ENCODE measurements at places on chromosomes 2 and 18.

DNA sequence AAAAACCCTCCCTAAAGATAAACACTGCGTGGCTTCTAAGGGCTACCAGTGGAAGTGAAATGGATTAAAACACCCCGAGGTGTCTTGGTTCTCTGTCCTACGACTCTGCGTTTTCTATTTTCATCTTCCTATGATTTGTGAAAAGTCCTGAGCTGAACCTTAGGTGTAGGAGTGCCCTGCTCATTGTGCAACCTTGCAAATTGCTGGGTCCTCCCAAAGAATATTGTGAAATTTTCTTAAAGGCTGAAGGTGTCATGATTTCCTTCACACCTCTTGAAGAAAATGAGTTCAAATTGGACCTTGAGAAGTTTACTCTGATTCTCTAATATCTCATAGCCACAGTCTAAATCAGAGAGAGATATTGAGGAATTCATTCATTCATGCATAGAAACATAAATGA, 1.8 kb upstream of the SLC19A3 start:
- DNase-seq, result no peak

DNA sequence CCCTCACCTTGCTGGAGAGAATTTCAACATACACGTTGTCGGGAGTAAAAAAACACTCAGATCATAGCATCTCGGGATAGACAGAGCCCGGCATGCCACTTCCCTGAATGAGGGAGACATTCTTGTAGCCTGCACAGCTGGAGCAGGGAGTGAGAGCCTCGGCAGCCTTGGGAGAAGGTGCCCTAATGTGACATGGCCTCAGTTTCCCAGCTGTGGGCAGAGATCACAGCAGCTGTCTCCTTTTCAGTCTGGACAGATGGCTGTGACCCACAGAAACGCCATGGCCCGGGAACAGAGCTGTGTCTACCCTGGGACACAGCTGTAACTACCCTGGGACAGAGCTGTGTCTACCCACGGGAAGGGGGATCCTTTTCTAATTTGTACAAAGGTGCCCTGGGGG, 55.9 kb downstream of the HS1BP3 start:
- DNase-seq, result no peak

GRCh38 chr2:186164325-186164724, 321.7 kb upstream of the ZC3H15 start:
- no peak for DNase-seq

- no peak for DNase-seq
Observed at GRCh38 chr2:186868344-186868743, 19.4 kb upstream of the ZSWIM2 start.

DNA sequence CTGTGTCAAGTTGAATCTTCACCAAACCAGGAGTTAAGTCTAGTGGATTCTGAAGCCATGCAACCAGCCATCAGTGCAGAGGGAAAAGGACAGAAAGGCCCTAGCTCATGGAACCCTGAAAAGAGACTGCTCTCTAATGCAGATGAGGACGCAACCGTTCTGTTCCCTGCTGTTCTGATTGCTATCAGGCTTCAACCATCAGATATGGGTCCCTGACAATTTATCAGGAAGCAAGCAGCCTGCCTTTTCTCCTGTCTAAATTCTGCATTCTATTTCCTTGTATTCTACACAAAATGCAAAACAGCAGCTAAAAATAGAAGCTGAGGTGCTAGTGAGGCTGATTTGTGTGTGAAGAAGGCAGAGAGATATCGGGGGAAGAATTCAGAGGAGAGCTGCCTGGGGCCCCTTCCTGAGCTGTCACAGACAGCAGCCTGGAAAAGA, 68.4 kb upstream of the RTN4 start:
- no peak for DNase-seq

GRCh38 chr2:200502196-200502595, 7.7 kb downstream of the KCTD18 start:
- no peak for DNase-seq

DNA sequence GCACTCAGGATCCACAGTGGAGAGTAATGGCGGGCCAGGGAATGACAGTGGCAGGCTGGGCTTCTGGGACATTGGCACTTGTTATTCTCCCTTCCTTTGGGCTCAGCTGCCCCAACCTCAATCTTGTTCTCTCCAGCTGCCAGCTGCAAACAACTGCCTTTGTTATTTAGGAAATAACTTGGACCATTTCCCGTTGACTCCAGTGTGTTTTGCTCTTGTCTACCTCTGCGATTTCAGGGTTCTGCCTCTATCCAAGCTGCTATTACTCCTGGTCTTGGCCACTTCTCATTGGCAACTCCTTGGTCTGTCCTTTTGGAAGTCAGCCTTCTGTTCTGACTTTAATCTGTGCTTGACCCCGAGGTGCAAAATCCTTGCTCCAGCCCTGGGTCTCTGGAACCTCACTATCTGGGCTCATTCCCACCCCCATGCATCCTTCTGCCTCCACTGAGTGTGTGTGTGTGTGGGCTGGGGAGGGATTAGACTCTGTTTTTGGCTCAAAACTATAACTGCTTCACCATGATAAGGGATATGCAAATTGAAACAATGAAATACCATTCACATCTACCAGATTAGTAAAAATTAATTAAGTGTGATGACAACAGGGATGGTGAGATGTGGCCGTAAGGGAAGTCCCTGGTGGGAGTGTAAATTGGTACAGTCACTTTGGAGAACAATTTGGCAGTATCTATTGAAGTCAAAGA, 134.1 kb upstream of the CXCR4 start:
- no peak for DNase-seq

DNA sequence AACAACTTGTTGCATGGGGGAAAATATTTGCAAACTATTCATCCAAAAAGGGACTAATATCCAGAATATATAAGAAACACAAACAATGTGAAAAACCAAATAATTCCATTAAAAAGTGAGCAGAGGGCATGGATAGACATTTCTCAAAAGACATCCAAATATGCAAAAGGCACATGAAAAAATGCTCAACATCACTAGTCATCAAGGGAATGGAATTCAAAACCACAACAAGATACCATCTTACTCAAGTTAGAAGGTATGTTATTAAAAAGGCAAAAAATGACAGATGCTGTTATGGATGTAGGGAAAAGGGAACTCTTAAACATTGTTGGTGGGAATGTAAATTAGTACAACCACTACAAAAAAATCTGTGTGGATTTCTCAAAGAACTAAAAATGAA, 396.5 kb downstream of the CCDC85A start:
- no peak for DNase-seq

DNA sequence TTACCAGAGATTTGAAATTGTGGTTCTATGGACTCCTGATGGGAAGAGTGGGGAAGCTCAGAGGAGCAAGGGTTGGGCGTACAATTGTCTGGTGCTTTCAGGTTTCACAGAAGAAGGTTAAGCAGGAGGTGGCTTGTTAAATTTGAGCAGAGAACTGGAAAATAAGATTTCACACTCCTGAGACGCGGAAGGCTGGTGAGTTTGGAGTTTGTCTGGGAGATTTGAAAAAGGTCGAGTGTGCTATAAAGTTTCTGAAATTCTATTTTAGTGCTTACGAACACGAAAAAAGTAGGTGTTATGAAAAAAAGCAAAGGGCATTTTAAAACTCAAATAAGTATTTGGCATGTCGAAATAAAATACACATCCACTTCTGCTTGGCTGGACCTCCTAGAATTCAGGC, 170.1 kb downstream of the MEIS1 start:
- no peak for DNase-seq

DNA sequence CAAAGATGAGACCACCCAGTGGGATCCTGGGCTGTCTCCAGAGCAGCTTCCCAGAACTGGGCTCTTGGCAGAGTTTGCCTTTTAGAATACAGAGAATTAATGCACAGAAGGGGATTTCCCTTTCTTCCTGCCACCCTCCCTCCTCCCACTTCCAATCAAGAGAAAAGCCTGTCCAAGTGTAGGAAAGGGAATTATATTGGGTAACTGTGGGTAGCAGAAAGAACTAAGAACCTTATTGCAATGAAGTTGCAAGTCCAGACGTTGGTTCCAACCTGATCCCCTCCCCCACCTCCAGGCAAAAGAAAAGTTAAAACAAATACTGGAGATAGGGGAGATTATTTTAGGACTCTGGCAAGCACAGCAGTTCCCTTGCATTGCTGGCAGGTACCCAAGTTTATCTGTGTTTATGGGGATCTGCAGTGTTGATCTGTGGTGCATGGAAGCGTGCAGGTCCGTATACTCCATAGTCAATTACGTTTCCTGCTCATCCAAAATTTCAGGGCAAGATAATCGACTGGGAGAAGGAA, 114.3 kb downstream of the PRKCE start:
- DNase-seq, result no peak

DNA sequence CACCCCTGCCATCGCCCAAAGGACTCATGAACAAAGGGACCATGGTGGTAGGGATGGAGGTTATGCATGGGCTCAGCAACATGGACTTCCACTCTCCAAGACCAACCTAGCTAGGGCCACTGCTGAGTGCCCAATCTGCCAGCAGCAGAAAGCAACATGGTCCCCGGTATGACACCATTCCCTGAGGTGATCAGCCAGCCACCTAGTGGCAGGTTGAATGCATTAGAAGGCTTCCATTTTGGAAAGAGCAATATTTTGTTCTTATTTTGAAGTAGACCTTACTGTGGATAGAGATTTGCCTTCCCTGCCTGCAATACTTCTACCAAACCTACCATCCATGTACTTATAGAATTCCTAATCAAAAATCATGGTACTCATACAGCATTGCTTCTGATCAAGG, 99.8 kb downstream of the METTL4 start:
- DNase-seq, result no peak

DNA sequence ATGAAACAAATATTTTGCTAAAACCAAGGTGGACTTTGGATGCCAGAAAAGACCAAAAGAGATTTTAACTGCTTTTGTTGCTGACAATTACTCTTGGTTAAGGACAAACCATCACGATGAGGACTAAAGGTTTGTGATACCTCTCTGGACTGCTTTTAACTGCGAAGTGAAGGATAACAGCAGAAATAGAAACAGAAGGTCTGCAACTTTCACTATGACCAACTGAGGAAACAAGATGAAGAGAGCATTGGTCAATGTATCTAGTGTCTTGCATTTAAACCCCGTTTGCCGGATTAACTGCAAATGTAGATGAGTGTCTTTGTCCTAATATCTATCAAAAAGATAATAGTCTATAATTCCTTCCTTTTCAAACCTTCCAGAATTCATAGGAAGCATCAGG, 541.7 kb downstream of the ERBB4 start:
- DNase-seq, result no peak

DNA sequence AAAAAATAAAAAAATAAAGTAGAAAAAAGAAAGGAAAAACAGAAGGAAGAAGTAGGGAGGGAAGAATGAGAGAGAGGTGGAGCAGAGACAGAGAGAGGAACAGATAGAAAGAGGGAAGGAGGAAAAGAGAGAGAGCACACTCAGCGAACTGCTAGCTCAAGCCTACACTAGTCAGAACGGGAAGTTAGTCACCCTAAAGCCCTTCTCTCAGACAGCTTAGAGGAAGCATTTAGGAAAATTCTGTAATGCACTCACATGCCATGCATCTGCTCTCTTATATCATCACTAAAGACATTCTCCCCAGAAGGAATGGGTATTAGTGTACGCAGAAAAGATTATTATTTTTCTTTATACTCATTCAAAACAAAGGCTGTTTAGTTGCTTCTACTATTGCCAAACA, 68.1 kb upstream of the SULT1C3 start:
- DNase-seq, result no peak

DNA sequence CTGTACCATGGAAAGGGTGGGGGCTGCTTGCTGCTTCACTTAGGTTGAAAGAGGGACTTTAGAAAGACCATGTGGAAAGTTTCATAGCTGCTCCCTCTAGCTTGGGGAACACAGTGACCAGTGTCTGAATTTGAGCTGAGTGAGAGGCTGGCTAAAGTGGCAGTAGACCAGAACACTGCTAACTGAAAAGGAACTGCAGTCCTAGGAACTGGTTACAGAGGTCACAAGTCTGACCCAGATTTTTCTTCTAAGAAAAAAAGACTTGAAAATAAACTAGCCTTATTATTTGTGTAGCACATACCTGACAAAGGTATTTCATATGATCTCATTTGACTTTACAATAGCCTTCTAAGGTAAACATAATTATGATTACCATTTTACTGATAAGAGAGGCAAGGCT, 153.6 kb downstream of the FSHR start:
- DNase-seq, result no peak
